ENCODE measurements at places on chromosomes 3 and 15.

DNA sequence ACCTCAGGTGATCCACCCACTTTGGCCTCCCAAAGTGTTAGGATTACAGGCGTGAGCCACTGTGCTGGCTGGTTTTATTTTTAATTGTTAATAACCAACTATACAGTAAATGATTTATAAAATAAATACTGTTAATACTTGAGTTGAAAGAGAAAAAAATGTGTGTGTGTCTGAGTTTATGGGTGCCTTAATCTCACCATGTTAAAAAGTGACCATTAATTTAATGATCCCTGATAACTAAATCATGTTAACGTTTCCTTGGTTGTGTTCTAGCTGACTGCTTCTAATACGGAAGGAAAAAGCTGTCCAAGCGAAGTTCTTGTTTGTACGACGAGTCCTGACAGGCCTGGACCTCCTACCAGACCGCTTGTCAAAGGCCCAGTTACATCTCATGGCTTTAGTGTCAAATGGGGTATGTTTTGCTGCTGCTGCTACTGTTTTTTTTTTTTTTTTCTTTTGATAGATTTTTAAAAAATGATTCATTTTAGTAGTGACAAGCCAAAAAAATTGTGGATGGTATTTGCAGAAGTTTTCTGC is 113.5 kb downstream of the GHSR start:
- no peak for DNase-seq

DNA sequence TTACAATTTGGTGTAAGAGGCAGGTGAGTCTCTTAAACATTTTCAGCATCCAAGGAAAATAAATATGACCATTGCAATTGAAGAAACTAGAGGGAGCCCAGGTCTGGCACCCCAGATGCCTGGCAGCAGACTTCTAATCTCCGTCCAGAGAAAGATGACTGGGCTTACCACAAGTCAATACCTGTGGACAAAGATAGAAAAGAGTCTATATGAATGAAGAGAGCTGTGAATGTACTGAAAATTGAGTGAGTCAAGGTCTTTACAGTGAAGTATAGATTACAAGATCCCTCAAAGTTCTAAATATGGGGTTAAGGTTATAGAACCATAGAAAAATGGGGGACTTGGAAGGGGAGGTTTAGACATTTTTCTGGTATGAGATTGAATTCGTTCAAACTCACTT is 827.4 kb upstream of the NR2F2 start:
- DNase-seq, result no peak

- no peak for DNase-seq
Measured at GRCh38 chr3:141415953-141416352, 47.6 kb downstream of the ZBTB38 start.

- DNase-seq, result no peak
Measured at GRCh38 chr3:31590650-31591049, 57.9 kb downstream of the STT3B start.

- DNase-seq, result no peak
Measured at GRCh38 chr15:55248895-55249294, 40.7 kb downstream of the RAB27A start.

DNA sequence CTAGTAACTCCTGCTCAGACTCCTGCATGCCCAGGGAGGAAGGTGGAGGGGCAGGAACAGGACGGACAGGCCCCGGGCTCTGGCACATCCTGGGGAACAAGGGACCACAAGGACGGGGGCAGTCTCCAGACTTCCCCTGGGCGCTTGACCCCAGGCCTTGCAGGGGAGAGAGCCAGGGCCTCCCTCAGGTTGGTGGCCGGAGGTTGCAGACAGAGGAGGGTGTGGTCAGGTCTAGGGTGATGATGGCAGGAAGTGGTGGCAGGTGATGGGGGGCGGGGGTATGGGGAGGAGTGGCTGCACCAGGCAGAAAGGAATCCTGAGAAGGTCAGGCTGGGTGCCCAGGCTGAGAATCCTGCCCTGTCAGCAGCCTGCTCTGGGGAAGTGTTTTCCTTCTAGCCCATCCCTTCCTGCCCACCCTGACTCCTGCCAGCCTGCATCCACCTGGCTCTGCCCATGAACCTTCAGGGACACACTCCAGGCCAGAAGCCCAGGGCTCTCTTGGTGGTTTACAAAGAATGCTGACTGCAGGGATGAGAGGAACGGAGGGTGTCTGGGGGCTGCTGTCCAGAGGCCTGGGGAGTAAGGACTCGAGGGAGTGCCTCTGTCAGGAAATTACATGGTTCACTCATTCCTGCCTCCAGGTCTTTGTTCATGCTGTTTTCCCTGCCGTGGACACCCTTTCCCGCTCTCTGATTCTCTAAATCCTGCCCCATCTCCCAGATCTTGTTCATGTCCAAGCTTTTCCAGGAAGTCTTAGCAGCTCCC is 15.8 kb downstream of the LOXL1 start:
- peak; percentile 33 for DNase-seq

GRCh38 chr3:513301-513700 is 316.7 kb downstream of the CHL1 start:
- no peak for DNase-seq

DNA sequence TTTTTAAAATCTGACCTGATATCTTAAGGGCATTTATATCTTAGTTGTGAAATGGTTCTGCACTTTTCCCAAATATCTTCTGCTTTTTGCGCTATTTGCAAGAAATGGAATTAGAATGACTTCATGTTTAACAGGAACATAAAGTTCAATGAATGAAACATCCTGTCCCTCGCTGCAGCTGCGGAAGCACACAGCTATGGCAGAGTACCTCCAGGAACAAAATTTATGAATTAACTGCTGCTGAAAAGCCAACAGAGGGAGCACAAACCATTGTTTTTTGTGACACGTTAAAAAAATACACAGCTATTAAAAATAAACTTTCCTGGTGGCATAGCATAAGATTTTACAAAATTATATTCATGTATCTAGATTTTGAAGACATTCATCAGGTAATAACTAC is 404.4 kb upstream of the MDFIC2 start:
- DNase-seq, result no peak

DNA sequence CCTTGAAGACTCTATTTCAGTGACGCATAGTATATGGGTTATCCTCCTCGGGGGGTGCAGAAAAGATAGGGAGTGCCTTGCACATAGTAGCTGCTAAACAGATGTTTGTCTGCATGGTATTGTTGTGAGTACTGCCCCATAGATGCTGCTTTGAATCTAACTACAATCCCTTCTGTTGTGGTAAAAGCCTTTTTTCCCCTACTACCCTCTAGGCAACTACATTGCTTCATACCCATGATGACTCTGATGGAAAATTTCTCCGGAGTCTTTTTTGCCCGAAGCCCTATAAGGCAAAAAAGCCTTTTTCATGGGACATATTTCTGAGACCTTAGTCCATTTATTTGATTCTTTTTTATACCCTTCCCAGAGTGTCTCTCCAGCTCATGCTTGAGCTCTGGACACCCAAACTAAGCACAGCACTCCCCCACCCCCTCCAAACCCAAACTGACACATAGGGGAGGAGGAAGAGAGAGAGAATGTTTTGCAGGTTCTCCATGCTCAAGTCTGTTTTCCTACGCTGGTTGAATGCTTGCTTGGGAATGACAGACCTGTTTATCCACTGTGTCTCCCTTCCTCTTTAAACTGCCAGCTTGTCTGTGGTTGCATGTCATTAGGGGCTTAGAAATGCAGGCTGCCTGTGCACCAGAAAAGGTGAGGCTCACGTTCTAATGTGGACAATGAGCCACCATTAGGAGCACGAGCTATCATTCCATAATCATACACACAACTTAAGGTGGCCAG is 52.9 kb downstream of the LRTM1 start:
- DNase-seq, result no peak

DNA sequence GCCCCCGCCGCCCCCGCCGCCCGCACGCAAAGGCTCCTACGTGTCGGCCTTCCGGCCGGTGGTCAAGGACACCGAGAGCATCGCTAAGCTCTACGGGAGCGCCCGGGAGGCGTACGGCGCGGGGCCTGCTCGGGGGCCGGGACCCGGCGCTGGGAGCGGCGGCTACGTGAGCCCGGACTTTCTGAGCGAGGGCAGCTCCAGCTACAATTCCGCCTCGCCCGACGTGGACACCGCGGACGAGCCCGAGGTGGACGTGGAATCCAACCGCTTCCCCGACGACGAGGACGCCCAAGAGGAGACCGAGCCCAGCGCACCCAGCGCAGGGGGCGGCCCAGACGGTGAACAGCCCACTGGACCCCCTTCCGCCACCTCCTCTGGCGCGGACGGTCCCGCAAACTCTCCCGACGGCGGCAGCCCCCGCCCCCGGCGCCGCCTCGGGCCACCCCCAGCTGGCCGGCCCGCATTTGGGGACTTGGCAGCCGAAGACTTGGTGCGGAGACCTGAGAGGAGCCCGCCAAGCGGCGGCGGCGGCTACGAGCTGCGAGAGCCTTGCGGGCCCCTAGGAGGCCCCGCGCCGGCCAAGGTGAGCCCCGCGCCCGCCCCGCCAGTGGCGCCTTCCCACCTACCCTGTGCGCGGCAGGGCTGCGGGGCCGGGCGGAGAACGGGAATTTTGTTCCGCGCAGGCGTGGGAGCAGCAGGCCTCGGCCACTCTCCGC is 2.4 kb downstream of the SKOR1 start:
- peak; percentile 25 for DNase-seq

GRCh38 chr3:46873521-46873920 is 4.0 kb upstream of the PTH1R start:
- no peak for DNase-seq

DNA sequence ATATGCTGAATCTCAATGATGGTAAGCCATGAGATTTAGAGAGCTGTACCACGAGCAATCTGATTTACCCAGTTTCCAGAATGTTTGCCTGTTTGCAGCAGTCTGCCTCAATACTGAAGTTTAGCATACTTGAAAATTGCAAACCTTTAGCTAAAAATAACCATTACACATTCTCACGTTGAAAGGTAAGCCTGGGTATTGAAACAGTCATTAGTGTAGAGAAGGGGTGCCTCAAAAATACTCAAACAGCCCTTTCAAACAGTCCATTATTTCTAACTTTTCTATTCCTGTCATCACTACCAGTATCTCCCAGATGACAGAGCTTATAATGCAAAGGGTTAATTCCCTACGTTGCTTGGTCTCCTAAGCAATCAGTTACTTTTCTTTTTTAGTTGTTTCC is 111.8 kb upstream of the MBNL1 start:
- DNase-seq, result no peak

DNA sequence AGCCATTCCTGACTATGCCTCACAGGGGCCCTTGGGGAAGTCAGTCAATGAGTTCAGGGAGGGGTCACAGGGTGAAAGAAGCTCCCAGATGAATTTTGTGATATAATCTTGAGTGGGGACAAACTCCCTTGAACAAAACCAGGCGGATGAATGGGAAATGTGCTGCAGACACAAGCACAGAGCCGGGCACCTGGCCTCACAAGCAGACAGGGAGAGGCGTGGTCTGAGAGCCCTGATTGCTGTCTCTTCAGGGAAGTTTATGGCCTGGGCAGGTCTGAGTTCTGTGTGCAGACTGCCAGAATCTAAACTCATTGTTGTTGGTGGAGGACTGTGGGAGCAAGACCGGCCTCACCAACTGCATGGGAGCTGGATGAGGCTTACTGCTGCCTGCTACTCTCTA is 591.8 kb downstream of the EPHA3 start:
- no peak for DNase-seq

- no peak for DNase-seq
Measured at GRCh38 chr3:127701280-127701911, 28.6 kb downstream of the ABTB1 start.

DNA sequence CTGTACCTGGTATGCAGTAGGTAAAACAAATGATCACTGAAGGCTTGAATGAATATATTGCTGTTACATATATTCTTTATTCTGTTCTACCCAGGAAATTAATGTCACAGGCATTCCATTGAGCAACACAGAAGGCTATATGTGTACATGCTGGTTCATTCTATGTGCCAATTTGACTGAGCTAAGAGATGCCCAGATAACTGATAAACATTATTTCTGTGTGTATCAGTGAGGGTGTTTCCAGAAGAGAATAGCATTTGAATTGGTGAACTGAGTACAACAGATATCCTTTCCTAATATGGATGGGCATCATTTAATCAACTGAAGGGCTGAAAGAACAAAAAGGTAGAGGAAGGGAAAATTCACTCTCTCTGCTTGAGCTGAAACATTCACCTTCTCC is 886.8 kb downstream of the FHIT start:
- no peak for DNase-seq
